NCI-H146 (cell line): ENCODE measurements at places on chromosomes 1 and 21.

DNA sequence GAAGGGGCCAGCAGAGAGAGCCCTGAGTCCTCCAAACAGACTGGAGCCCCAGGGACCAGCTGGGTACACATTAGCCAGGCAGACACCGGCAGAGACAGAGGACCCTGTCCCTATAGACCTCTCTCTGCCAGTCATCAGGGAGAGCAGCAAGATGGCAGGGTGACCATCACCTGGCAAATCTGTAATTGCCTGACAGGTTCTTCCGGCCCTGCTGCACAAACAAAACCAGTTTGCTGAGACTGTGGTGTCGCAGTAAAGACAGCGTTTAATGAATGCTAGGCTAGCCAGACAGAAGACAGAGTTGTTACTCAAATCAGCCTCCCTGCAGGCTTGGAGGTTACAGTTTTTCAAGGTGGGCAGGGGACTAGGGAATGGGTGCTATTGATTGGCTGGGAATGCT is 618.9 kb downstream of the NPHP4 start:
- no peak for DNase-seq

DNA sequence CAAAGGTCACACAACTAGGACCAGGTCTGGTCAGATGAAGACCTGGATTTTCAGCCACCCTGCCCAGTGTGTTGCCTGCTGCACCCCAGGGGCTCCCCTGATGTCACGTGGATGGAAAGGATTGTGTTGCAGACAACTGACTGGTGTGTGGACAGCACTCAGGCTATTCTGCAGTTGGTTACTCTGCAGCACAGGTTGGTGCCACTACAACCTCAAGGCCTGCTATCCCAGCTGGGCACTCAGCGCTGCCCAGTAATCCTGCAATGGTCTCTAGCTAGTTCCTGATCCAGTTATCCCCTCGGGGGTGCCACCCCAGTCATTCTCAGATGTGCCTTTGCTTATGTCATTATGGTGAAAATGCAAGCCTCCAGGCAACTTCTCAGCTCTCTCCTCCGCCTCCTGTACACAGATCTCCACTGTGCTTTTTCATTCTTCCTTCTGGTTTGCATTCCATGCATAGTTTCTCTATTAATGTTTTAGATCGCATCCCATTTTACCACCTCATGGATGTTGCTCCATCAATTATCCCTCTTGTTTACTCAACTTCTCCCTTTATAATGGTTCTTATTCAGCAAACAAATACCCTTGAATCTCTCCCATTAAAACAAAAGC is 503.2 kb upstream of the CAMK1G start:
- no peak for DNase-seq

DNA sequence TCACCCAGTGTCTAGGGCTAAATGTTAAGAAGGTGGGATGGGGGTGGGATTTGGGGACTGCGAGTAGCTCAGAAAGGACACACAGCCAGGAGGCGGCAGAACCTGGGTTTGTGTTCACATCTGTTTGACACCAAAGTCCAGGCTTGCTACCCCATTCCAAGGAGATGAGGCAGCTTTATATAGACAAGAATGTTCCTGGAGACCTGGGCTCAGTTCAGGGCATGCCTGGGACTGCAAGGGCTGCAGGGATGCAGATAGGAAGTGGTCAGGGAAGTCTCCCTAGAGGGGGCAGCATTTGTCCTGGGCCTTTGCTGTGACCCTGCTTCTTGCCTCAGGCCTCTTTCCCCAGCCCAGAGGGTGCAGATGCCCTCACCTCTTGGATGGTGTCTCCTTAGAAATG is 16.3 kb downstream of the PADI3 start:
- no peak for DNase-seq

DNA sequence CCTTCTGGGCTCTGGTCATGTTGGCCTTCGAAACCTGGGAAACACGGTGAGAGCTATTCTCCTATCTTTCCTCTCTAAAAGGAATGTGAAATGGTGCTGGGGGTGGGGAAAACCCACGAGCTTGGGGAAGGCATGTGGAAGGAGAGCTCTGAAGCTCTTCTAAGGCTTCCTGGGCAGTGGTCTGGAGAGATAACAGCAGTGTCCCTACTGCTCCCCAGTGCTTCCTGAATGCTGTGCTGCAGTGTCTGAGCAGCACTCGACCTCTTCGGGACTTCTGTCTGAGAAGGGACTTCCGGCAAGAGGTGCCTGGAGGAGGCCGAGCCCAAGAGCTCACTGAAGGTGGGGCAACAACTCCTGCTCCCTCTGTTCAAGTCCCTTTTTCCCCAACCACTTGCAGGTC is 2.8 kb downstream of the USP21 start:
- DNase-seq: no peak

- no peak for DNase-seq
Observed at GRCh38 chr1:97352936-97353382, 567.9 kb downstream of the DPYD start.

DNA sequence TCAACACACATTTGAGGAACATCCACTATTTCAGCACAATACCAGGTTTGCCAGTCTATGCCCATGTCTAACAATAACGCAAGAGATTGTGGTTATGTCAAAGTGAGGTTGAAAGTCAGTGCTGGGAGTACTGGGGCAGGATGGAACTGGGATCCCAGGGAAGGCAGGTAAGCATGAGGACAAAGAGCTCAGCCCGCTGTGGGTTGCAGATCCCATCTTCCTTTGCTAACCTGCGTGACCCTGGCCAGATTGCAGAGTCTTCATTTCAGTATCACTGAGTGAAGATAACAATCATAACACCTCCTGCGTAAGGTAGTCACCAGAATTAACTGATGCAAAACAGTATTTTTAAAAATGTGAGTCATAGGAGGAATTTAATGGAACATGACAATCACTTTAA is 250.0 kb downstream of the PCP4 start:
- DNase-seq: no peak

GRCh38 chr1:39117899-39118450 is 86.5 kb upstream of the MACF1 start:
- no peak for DNase-seq

DNA sequence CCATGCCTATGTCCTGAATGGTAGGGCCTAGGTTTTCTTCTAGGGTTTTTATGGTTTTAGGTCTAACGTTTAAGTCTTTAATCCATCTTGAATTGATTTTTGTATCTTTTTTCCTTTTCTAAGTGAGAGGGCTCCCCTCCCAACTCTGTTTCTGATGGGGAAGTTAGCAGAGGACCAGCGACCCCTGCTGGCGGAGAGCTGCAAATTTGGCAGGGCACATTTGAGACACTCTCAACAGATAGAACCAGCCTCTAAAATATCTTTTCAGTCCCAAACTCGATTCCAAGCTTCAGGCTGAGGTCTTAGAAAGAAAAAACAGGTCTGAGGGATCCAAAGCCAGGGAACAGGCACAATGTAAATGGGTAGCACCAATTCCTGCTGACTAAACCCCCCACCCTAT is 32.5 kb downstream of the LRRC3 start:
- DNase-seq: no peak
